ENCODE measurements at places on chromosomes 12 and 14.

GRCh38 chr14:23722675-23723074, 86.5 kb downstream of the DHRS2 start:
- DNase-seq = no peak

- DNase-seq = no peak
These were observed 1.4 kb upstream of the HSP90AA1 start for GRCh38 chr14:102088012-102088792.

- DNase-seq = peak; percentile 86
These were observed 14.5 kb upstream of the IL22 start for GRCh38 chr12:68267892-68268396.

- DNase-seq = no peak
These were observed 144.6 kb downstream of the GCH1 start for GRCh38 chr14:54758041-54758440.

DNA sequence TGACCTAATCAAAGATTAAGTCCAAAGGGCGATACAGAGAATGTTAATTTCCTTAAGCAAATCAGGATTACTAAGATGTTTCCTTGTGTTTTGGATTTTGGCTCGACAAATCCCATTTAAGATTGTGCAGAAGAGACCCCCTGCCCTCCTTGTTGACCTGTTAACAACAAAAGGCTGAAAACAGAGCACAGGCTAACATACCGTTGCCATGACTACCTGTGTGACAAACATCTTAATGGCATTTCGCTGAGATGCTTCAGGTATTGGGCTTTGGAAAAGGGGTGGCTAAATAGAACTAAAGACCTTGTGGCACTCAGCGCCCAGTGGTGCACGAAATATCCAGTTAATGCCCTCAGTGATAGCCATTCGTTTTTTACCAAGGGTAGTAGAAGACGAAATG, 1532.3 kb upstream of the TMEM132C start:
- no peak for DNase-seq

DNA sequence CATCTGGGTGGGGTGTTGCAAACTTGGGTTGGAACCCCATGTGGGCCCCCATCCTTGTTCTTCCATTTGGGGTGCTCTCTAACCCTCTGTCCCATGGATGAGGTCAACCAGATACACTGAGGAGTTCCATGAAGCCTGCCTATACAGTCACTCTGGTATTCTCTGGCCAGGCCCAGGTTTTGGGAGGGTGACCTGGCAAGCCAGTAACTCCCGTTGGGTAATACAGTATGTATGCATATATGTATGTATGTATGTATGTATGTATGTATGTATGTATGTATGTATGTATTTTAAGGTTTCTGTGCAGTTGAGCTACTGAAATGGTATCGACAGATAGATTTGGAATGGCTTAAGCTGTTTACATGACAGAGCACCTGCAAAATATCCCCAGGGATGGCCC, 12.8 kb upstream of the HELB start:
- no peak for DNase-seq

DNA sequence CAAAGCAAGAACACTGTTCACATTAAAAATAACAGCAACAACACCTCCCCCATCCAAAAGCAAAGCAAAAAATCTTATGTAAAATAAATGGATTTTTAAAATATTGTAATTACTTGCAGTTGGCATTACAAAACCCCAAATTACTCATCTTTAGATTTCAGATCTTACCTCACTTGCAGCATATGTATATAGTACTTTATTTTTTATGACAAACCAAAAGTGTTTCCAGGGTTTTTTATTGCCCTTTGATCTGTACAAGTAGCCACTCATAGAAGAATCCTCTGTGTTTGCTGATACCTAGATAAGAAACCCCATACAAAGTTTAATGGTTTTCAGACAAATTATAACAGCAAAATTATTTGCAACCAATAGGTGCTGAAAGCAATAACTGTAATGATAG, 12.2 kb upstream of the NR2C1 start:
- no peak for DNase-seq

DNA sequence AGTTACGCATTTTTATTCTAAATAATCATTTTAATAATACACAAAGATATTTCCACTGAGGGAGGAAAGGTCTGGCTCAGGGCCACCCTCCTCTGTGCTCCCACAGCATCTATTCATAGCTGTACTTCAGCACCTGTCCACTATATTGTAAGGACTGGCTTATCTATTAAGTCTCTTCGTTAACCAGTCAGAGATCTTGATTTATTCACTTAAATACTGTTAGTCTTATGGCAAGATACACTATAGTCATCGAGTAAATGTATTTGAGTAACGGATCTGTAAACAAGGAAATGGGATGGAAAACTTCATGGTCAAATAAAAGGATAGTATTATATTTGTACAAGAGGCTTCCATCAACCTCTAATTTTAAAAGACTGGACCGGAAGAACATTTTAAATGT, 54.6 kb downstream of the SPTLC2 start:
- DNase-seq = no peak

GRCh38 chr14:30193845-30194501, 266.3 kb upstream of the PRKD1 start:
- peak; percentile 71 for DNase-seq

GRCh38 chr12:50297996-50298395, 14.7 kb upstream of the LIMA1 start:
- no peak for DNase-seq

GRCh38 chr12:4762773-4763172, 42.6 kb downstream of the GALNT8 start:
- no peak for DNase-seq

GRCh38 chr12:104588921-104589590, 132.3 kb downstream of the CHST11 start:
- no peak for DNase-seq

GRCh38 chr14:99361596-99362215, 89.7 kb upstream of the BCL11B start:
- no peak for DNase-seq

- DNase-seq = no peak
These were observed 222.3 kb upstream of the NOS1 start for GRCh38 chr12:117583677-117584225.

DNA sequence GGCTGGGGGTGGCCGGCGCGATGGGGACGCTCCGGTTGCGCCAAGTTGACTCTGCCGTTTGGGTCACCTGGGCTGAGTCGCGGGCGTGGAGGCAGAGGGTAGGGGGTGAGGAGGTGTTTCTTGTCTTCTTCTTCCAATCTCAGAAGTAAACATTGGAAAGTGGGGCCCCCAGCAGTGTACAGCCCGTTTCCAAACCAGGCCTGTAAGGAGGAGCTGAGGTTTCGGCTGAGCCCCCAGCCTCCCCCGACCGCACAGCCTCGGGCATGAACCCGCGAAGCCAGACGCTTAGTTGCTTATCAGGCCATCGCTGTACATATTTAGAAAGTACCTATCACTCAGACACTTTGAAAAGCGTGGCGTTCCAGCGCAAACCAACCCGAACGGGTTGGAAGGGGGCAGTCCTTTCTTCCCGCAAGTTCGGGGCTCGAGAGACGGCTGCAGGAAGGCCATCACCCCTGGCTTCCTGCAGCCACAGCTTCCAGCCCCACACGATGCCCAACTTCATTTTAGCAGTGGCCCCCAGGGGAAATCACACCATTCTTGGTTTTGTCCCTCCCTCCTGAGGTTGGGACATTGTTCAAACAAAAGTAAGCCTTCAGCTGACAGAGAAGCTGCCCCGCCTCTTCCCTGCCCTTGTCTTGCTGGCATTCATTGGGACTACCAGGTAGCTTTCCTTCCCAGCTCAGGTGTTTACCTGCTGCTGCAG, 164.1 kb downstream of the ZFP36L1 start:
- DNase-seq = no peak

GRCh38 chr12:113067987-113068935, 11.7 kb downstream of the DTX1 start:
- no peak for DNase-seq

GRCh38 chr12:52190860-52191729, 719 bp downstream of the KRT80 start:
- DNase-seq = no peak

GRCh38 chr12:67276421-67276820, 7.3 kb downstream of the CAND1 start:
- no peak for DNase-seq

- DNase-seq = no peak
These were observed 32.9 kb downstream of the LGR5 start for GRCh38 chr12:71472441-71472911.

- no peak for DNase-seq
These were observed 527 bp upstream of the ATP23 start for GRCh38 chr12:57940915-57941164.

DNA sequence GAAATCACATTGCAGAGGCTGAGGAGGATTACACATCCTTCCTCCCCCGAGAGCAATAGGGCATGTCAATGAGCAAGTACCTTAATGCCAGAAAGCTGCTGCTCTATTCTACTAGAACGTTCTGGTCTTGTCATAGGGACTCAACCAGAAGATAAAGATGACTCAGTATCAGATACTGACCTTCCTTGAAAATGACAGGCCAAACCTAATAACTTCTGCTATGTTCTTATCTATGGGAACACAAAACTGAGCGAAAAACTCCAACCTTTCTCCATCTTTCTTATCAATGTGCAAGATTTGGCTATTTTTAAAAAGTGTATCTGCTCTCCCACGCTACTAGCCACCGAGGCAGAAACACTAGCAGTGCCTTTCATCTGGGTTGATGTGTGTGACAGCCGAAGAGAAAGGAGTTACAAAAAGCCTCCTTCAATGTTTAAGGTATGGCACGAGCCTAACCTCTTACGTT, 5.5 kb downstream of the CCDC92 start:
- no peak for DNase-seq

- peak; percentile 66 for DNase-seq
These were observed 660 bp upstream of the HCFC2 start for GRCh38 chr12:104063712-104064030.

- DNase-seq = peak; percentile 63
These were observed 274.7 kb downstream of the DAD1 start for GRCh38 chr14:22314183-22314820.

DNA sequence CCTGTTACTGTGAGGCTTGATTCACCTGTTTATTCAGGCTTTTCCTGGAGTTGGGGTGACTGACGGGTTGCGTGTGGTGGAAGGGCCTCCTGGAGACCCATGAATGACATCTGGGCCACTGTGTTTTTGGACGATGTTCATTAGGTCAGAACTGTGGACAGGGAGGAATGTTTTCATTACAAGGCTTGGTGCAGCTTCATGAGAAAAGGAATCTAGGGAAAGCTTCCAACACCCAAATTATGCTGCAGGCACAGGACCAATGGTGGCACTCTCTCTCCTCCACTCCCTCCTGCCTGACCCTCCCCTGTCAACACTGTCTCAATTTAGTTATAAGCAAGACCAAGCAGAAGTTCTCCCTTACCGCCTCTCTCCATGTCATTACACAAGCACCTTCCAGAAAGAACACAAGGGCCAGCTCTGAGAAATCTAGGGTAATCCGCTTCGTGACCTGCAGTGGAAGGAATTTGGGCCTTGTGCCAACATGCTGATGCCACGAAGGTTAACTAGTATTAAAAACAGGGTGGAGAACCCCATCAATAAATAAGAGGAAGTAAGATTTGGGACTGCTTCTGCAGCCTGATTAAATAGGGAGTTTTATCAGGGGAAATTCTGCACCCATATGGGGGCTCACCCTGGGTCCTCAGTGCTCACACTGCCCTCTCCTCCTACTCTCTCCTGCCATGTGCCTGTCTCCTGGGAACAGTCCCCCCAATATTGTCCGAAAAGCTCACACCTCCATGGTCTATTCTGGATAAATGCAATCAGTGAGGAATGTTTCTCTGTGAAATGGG, 200.3 kb downstream of the KTN1 start:
- DNase-seq = peak; percentile 58

DNA sequence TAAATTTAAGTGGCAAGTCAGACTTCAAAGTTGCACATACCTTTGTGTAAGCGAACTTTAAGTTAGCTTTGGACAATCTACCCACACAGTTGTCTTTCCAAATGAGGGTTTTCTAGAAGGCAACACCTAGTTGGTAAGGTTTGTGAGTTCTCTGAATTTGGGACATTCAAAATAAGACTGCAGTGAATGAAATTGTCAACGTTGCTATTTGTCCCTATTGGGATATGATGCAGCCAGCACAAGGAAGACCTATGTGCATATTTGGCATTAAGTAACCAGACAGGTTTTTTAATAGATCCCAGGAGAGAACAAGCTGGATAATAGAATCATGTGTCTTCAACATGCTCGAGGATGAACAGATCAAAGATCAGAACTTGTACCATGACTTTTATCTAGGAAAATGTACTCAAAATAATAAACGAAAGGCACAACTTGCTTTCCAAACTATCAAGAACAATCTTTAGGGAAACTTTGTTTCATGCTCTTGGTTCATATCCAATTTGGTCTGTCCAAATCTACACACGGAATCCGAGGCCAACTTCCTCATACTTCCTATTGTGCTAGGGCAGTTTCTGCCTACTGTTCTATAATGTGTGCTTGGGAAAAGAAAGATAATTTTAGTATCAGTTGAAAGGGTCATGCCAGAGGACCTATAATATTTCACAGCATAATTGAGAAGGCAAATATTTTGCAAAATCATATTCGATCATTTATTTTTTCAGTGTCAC, 284.2 kb upstream of the SOX5 start:
- DNase-seq = no peak

DNA sequence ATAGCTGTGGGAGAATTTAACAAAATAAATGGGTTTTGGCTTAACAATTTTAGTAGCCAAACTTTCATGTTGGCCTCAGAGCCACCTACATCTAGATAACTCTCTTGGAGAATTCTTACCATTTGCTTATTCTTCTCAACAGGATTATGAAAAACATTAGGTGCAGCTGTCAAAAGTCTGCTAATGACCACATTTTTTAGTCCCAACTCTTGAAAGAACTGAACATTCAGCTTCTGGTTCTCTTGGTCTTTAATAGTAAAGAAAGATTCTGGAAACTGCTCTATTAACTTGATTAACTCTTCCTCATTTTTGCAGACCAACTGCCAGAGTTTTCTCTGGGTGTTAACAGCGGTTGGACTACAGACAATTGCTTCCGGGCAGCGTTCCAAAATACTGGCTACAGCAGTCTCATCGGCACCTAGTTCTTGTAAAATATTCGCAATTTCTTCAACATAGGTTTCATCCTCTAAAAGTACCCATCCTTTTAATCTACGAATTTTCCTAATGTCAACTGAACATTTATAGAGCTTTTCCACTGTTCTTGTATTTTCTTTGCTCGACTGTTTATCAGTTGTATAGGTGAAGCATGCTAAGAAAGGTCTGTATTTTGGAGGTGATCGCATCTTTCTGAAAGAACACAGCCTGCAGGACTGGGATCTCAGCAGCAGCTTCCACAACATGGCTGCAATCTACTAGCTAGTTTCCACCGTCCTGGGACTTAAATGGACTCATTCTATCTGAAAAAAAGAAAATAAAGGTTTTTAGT, 8.7 kb downstream of the MTERF2 start:
- DNase-seq = peak; percentile 49
